Stimulated activated CD8-positive, alpha-beta memory T cell treated with anti-CD3 and anti-CD28 coated beads, Interleukin-7, amount 100 ng/mL, for 1 hour (primary cell): ENCODE measurements at places on chromosomes 2 and 18.

- DNase-seq = no peak
These were observed 281.8 kb downstream of the NCKAP5 start for GRCh38 chr2:133286326-133286922.

GRCh38 chr2:202149155-202149762 is 76.2 kb downstream of the KIAA2012 start:
- DNase-seq = no peak

GRCh38 chr2:120692691-120693090 is 43.0 kb upstream of the GLI2 start:
- no peak for DNase-seq

- DNase-seq = no peak
These were observed 267.3 kb downstream of the TCF4 start for GRCh38 chr18:55320424-55321264.

GRCh38 chr2:67006373-67006960 is 390.7 kb upstream of the ETAA1 start:
- no peak for DNase-seq

- DNase-seq = no peak
These were observed 285.9 kb downstream of the CLIP4 start for GRCh38 chr2:29400930-29401653.

GRCh38 chr2:193562031-193562430 is 1367.3 kb upstream of the TMEFF2 start:
- DNase-seq = no peak

- DNase-seq = no peak
These were observed 47.8 kb downstream of the SATB2 start for GRCh38 chr2:199409759-199410529.
